ENCODE measurements at places on chromosomes 3 and 15.

DNA sequence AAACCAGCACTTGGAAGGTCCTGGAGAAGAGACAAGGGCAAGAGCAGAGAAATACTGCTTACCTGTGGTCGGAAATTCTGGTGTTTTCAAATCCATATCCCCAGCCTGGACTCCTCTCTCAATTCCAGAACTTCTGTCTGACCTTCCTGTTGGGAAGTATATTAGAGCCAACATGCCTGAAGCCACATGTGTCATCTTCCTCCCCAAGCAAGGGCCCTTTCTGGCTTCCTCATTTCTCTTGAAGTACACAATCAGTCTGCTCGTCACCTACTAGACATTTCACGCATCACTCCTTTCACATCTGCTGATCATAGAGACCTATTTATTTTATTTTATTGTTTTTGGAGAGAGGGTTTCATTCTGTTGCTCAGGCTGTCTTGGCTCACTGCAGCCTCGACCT, 8.4 kb downstream of the PARP14 start:
- DNase-seq: no peak

DNA sequence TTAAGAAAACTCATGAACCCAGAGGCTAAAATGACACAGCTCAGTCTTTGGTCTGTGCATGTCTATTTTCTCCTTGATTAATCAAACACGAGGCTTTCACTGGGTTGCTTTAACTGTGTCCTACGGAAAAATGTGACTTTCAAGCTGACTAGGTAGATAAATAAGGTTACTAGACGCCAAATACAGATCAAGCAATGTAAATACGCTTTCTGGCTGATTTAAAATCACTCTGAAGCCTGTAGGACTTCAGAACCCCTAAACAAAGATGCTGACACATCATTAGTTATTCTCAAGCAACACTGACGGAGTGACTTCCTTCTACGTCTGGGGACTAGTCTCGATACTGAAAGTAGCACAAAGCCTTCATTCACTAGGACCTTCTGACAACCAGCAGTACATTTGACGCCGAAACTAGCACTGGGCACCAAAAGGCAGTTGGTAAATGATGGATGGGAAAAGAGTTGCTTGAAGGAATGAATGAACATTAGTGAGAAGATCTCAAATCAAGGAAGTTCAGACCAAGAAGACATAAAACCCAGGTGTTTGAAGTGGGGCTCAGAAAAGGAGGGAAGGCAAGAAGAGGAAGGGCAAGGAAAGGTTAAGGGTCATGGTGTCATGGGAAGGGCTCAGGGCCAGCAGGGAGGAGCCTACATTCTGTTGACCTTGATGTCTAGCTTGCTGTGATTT, 67.1 kb upstream of the CDV3 start:
- DNase-seq: no peak

- DNase-seq: no peak
Observed at GRCh38 chr3:43185274-43185982, 79.5 kb upstream of the POMGNT2 start.

GRCh38 chr15:75696311-75696720, 16.3 kb downstream of the CSPG4 start:
- DNase-seq: no peak

DNA sequence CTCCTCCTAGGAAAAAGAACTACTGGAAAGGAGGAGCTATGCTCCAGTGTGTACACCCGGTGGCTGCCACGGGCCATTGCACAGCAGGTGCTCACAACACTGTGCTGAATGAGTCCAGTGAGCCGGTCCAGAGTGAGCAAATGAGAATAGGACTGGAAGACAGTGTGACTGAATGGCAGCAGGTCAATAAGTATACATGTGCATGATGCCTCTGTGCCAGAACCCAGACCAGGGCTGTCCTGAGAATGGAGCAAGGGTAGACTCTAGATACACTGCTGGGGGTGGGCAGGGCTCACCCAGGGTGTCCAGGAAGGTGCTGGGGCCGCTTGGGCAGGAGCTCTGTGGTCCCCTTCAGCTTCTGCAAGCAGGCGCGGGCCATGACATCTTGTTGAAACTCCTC, 8.3 kb downstream of the POLG start:
- no peak for DNase-seq

GRCh38 chr3:191030491-191030890, 168.0 kb upstream of the GMNC start:
- DNase-seq: no peak

DNA sequence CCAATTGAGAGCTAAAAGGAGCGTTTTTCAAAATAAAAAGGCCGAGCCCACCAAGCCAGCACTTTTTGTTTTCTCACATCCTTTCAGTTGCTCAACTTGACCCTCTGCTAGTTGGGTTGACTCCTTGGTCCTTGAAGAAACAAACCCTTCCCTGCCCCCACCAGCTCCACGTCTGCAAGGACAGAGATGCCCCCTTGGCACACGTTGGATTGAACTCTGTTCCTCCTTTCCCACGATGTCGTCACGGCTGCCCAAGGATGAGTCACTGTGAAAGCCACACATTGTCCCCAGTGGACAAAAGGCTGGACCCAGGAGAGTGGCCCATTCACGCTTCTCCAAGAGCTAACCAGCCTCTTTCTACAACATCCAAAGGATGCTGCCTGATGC, 43.0 kb upstream of the SPATA12 start:
- no peak for DNase-seq

DNA sequence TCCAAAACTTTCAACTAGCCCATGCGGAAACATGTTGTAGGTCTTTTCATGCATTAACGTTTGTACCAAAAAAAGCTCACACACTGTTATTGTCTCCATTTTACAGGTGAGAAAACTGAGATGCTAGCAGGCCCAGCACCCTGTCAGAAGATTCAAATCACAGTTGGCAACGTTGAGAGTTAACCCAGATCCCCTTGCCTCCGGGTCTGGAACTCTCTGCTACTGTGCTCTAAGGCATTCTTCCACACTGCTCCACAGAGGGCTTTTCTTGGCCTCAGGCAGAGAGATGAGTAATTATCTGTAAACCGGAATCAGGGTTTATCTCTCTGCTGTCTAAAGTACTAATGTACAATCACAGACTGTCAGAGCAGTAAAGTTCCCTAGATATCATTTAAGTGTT, 186.0 kb upstream of the LPP start:
- DNase-seq: no peak

DNA sequence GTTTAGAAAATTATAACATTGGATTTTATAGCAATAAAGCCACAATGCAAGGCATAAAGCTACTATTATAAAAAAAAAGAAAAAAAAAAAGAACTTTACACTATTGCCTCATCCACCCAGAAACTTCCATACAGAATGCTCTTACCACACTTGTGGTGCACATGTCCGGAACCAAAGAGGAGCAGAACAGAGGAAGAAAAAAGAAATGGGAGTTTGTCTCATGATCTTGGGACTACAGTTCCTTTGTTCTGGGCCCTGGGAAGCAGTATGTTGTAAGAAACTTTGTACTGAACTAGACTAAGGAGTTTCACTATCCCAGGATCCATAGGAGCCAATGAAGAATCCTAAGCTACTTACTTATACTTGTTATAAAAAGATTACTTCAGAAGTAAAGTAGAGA, 36.1 kb downstream of the FMN1 start:
- DNase-seq: no peak

- DNase-seq: no peak
Observed at GRCh38 chr15:66621491-66622467, 56.0 kb upstream of the LCTL start.

GRCh38 chr3:35785234-35785888, 146.0 kb downstream of the ARPP21 start:
- DNase-seq: no peak
